ENCODE measurements at places on chromosomes 2 and 18.

DNA sequence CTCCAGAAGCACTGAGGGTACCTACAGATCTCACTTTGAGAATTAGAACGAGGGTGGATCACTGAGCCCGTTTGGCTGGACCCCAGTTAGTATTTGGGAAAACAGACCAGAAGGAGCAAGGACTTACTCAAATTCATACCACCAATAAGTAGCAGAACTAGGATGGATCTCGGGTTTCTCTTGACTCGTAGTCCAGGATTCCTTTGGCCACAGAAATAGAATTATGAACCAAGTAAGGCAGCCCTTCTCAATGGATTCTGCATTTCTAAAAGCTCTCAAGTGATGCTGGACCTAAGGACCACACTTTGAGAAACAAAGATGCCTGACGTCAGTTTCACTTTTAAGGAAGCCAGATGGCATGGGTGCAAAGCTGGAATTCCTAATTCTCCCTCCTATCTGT is 153.0 kb downstream of the KLHL29 start:
- DNase-seq, result no peak

DNA sequence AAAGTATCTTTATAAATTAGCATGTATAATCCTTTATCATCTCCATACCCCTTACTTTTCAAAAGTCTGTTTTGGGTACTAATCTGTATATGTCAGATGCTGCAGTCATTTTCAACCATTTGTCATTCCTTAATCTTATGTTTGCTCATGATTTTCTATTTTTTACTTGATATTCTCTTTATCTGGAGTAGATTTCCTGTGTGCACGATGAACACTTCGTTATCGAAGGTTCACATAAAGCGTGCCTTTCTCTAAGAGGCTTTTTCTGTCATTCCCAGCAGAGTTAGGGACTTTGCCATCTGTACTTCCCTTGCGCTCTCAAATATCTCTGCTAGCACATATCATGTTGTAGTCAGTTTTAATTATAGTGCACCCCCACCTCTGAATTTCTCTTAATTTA is 123.2 kb downstream of the BIRC6 start:
- no peak for DNase-seq

DNA sequence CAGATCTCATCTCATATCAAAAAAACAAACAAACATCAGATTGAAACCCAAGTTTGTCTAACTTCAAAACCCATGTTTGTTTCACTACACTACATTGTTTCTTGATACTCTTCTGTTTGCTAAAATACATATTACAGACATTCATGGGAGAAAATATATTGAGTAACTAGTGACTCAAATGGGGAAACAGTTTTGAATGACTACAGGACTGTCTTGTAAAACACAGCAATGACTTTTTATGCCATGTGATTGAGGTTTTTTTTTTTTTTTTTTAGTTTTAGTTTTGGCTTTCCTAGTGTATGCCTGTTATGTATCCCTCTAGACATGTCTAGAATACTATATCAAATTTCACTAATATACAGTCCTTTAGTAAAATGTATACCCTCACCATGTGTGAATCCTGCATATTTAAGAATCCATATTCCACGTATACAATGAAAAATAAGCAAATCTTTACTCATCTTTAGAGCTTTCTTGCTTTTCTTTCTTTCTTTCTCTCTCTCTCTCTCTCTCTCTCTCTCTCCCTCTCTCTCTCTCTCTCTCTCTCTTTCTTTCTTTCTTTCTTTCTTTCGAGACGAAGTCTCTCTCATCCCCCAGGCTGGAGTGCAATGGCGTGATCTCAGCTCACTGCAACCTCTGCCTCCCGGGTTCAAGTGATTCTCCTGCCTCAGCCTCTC is 46.6 kb upstream of the SERTAD2 start:
- DNase-seq, result no peak

GRCh38 chr2:118697781-118698180 is 149.7 kb downstream of the EN1 start:
- DNase-seq, result no peak

DNA sequence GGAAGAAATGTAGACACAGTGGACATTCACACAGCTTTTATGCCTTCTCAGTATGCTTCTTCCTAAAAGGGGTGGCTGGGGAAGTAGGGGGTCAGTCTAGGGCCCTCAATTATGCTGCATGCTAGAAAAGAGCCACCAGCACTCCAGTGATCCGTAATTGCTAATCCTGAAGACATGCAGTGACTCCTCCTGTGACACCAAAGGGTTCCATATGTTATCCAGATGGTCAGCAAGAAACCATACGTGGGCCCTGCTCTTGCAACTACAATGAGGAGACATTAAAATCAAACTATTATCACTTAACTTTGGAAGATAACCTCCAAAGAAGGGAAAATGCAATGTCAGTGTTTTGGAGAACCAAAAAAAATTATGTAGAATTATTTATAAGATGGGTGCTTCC is 143.4 kb upstream of the LYPD1 start:
- no peak for DNase-seq

- DNase-seq, result no peak
Observed at GRCh38 chr2:172098650-172099471, 3.8 kb downstream of the DLX2 start.

Measured in stimulated activated naive B cell treated with anti-CD40 and anti-IgM and Interleukin-4, amounts not matched to agents 10 μg/mL and 1 μg/mL and 100 μg/mL, for 72 hours (primary cell).